CD4-positive, CD25-positive, alpha-beta regulatory T cell (primary cell): ENCODE measurements at places on chromosomes 5 and 9.

DNA sequence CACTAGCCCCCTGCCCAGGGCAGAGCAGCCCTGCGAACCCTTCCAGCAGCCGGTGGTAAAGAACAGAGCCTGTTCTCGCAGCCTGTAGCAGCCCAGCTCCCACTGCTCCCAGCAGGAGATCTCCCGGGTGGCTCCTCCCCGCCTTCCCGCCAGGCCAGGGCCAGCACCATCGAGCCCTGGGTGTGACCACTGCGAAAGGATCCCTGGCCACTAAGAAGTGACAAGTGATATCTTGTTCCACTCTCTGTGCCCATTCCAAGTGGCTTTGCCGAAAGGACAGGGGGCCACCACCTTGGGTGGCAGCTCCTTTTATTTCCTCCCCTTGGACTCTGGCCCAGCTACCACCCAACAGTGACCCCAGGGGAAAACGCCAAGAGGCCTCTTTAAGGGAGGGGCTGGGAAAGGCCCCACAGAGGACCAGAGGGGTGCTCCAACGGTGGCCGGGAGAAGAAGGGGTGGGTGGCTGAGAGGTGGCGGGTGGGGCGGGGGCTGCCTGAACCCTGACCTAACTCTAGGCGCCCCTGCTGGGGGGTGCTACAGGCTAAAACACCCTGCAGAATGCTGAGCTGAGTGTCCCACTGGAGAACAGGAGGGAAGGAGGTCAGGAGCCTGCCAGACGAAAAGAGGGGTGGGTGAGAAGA is 1.6 kb downstream of the NACC2 start:
- DNase-seq, result no peak

- no peak for DNase-seq
These were observed 191.0 kb downstream of the TARS1 start for GRCh38 chr5:33631786-33632185.

DNA sequence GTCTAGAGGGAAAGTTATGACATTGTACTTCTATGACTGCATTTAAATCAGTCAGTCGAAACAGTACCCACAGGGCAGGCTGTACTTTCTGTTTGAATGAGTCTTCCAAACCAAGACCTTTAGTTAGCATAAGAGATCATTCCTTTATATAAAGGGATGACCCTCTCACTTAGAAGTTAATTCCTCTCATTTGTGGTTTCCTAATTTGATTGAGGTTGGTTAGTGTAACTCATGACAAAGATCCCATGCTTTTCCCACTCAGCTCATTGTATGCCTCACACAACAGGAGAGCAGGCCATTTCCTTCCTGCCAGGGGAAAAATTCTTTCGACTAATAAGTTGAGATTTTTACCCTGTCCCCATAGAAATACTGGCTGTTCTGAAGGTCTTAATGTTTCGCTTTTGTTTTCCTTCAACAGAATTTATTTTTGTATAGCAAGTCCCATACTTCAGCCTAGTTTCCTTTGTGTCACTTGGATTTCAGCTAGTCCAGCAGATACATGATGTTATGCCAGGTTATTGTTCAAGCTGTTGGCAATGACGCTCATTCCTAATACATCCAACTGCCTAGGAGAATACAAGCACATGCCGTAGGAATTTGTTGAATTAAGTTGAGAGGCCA is 500.7 kb downstream of the SPATA31D1 start:
- DNase-seq, result no peak

- no peak for DNase-seq
These were observed 26.6 kb upstream of the CREBRF start for GRCh38 chr5:173029499-173029921.

DNA sequence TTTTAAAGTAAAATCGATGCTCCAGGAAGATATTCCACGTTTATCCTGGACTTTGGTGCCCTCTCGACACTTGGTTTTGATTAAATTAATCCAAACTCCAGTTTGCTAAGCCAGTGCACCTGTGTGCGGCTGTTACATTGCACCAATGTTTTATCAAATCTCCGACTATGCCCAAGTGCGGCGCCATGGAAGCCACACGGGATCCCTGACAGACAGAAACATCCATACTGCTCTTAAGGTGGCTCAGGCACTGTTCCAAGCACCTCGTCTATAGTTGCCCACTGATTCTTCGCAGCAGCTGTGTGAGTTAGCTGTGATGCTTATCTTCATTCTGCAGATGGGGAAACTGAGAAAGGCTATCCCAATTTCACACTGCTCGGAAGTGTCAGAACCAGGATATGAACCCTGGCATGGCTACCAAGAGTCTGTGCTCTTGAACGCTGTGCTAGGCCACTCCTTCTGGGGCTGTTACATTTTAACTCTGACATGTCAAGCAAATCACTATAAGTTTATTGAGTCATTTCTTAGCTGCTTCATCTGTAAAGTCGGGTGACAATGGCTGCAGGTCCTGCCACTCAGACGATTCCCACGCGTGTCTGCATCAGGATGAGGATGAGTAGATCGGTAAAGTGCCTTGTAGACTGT is 113.0 kb downstream of the ADAMTS2 start:
- DNase-seq, result no peak

GRCh38 chr9:36798350-36799065 is 225.8 kb downstream of the MELK start:
- DNase-seq, result no peak

- DNase-seq, result no peak
These were observed 137.9 kb downstream of the MPDZ start for GRCh38 chr9:13141629-13142028.

DNA sequence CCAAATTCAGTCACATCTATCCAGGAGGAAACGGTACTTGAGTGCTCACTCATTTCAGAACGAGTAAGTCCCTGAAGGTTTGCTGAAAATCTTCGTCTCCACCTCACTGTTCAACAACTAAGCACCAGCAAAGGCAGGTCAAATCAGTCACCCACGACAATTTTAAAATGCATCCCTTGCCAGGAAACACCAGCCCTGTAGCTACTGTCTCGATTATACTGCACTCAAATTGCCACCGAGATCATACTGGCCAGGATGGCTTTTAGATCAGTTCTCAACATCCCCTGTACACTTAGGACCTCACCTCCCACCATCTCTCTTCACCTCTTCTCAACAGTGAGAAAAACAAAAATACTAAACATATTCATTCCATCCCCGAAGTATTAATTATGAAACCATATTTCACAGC is 298.6 kb downstream of the AGTPBP1 start:
- DNase-seq, result no peak

DNA sequence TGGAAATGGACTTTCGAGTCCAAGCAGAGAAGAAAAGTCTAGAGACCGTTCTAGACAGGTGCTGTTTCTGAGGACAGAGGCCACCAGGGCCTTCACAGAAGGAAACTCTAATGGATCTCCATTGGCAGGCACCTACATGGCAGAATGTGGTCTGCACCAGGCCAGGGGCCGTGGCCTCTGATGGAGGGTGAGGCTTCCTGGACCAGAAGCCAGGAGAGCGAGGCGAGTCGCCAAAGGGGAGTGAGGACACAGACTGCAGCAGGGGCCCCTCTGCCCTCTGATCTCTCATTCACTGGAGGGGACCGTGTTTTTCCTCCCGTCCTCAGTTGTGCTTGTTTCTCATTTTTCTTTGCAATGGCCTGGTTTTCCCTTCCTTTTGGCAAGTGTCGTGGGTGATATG is 41.1 kb downstream of the ALG2 start:
- no peak for DNase-seq

DNA sequence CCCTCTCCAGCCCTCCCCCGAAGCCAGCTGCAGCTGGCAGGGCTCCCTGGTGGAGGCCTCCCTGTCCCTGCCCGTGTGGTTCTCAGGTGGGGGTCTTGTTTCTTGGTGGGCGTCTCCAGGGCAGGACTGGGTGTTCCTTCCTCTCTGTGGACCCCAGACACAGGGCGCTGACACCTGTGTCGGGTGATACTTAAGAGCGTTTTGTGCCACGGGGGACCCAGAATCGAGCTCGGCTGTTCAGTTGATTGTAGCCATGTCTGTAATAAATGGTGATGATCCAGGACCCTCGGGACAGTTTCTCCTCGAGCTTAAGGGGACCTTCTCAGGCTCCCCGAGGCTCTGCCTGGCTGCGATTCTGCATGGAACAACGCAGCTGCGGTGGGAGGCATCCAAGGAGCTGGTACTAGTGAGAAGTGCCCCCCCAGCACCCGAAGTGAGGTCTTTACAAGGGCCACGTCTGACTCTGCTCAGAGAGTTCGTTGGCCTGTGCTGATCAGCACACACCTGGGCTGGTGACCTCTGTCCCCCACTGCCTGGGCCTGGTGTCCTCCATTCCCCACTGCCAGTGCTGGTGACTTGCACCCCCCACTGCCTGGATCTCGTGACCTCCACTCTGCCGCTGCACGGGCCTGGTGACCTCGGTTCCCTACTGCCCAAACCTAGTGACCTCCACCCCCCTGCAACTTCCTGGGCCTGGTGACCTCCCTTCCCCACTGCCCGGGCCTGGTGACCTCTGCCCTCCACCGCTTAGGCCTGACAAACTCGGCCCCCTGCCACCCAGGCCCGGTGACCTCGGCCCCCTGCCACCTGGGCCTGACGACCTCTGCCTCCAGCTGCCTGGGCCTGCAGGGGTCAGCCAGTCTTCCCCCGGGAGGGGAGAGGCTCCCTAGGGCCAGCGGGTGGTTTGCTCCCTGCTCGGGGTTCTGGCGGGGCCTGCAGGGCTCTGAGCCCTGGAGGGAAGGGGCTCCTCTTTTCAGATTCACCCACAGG is 36.0 kb downstream of the NDUFS6 start:
- DNase-seq, result no peak

DNA sequence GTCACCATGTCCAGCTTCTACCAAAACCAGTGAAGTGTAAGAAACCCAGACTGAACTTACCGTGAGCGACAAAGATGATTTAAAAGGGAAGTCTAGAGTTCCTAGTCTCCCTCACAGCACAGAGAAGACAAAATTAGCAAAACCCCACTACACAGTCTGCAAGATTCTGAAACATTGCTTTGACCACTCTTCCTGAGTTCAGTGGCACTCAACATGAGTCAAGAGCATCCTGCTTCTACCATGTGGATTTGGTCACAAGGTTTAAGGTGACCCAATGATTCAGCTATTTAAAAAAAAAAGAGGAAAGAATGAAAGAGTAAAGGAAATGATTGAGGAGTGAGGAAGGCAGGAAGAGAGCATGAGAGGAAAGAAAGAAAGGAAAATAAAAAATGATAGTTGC is 19.8 kb downstream of the IL7R start:
- no peak for DNase-seq

- DNase-seq, result no peak
These were observed 44.4 kb upstream of the AFAP1L1 start for GRCh38 chr5:149227168-149227826.

DNA sequence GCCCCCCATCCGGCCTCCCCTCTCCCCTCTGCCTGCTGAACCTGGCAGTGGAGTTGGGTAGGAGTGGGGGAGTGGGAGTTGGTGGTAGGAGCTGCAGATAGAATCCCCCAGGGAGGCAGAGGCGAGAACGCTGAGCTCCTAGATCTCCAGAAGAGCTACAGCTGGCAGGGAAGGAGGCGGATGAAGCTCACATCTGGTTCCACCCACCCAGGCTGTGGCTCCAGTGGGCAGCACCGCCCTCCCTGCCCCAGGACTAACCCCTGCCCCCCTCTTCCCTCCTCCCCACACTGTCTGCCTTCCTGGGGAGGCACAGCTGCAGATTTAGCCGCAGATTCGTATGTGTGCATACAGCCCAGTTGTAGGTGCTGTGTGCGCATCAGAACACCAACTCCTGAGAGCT is 34.2 kb downstream of the C9orf50 start:
- peak; percentile 66 for DNase-seq

- DNase-seq, result no peak
These were observed 140.5 kb upstream of the PITX1 start for GRCh38 chr5:135174315-135175096.

DNA sequence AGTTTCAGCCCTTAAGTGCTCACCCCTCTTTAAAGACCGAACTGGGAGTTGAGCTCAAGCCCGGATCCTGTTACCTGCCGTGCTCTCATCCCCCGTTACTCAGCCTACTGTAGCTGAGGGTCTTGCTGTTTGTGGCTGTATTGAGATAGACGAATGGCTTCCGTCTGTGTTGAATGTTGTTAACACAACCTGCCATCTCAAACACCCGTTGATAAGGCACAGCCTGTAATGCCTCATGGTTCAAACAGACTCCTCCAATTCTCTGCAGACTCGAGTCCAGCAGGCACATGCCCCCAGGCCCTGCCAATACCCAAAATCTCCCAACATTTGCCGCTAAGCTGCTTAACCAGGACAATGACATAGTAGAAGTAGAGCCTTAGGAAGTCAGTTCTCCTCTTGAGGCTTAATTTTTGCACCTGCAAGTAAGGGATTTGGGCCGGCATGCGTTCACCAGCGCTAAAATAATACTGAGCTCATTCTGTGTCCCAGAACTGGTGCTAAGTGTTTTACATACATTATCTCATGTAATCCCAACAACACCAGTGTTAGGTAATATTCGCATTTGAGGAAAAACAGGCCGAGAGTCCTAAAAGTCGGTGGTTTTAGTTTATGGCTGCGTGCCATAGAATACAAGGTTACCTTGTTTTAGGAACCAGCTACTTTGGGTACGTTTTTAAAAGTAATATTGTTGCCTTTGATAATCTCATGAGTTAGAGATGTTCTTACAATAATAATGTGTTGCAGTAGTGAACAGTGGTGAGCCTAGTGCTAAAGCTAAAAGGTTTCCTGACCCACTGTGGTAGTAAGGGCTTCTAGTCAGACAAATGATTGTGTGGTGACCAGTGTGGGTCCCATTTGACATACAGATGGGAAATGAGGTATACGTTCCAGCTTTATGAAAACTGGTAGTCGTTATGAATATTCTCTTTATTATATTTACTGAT is 1.5 kb upstream of the RFX3 start:
- no peak for DNase-seq

DNA sequence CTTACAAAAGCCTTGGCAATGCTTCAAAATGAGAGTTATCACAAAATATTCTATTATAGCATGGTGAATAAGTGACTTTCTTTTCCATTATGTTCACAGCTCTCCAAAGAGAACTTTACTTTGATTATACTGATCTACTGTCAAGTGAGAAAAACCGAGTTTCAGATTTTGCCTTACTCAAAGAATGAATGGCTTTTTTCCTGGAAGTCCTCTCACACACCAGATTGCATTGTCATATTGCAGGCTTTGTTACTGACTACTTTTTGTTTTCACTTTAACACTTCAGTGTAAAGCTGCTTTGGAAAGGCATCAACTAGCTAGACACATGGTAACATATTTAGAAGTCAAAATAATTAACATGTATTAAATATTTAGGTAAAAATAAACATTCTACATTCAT is 765.2 kb upstream of the NUDT12 start:
- DNase-seq, result no peak

- DNase-seq, result no peak
These were observed 55.0 kb downstream of the PUM3 start for GRCh38 chr9:2788919-2789318.

DNA sequence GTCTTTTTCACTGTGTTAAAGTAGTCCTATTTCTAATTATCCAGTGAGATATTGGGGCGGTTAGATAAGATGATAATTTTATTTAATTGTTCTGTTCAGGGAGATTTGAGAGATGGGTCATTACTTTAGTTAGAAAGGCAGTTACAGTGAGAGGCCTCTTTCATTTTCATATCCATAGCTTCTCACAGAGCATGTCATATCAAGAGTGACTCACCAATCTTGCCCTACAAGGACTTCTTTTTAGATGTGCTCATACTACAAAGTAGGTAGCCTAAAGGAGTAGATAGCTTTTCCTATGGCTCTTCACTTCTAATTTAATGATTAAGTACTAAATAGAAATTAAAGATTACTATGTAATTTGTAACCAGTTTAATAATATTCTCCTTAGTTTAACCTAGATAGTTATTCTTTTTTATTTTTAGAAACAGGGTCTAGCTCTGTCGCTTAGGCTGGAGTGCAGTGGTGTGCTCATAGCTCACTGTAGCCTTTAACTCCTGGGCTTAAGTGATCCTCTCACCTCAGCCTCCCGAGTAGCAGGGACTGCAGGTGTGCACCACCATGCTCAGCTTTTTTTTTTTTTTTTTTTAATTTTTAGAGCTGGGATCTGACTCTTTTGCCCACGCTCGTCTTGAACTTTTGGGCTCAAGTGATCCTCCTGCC is 71.0 kb downstream of the FER start:
- DNase-seq, result peak; percentile 28
